ENCODE measurements at places on chromosomes 3 and 15.
A peak's percentile ranks its signal among the peaks of the same experiment; 100 is the strongest.

- no peak for DNase-seq
Observed at GRCh38 chr3:151009981-151010380, 37.5 kb upstream of the CLRN1 start.

DNA sequence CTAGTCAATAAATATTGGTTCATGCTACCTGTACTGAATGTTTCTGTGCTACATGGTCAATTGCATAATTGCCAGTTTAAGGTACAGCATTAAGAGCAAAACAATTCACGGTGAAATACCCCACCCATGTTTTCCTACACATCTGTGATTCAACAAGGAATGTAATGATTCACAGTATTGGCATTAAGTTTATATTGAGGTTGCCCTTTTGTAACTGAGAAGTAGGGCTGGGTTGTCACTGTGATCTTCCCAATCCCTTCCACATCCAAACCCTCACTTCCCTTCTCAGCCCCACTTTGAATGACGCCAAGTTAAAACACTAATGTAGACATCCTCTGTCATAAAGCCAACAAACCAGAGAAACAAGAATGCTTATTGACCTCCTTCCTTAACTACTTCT is 112.0 kb upstream of the TJP1 start:
- peak; percentile 93 for DNase-seq

- DNase-seq, result no peak
Observed at GRCh38 chr15:49300856-49301255, 122.2 kb upstream of the FGF7 start.

DNA sequence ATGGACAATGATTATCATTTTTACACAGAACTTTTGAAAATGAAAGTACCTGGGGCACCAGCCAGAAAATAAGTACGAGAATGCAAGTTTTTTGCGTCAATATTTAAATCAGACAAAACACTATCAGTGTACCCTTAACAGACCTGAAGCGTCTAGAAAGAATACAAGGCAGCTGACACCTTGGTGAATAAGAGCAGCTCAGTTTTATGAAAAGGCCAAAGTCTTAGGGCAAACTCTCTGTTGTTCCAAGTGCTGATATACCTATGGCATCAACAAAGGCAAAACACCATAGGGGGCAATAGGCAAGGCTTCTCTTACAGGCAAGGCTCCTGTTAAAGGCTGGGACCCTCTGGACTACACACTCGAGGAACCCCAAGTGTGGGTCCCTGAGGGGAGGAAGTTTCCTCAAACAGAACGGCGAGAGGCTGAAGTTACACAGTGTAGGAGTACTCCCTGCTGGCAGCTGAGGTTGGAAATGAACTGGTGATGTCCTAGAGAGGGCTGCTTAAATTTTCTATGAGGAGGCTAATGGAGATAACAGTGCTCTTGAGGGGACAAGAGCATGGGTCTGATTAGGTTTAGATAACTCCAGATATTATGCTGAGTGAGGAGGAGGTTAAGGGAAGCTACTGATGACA is 291.0 kb downstream of the TIGIT start:
- DNase-seq, result no peak

DNA sequence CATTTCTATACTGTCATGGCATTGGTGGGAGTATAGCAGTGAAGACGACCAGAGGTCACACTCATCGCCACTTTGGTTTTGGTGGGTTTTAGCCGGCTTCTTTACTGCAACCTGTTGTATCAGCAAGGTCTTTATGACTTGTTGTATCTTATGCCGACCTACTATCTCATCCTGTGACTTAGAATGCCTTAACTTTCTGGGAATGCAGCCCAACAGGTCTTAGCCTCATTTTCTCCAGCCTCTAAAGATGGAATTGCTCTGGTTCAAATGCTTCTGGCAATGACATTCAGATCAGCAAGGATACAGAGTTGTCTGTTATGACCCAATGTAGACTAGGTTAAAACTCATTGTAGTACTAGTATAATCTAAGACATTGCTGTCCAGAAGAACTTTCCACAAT is 54.9 kb upstream of the LRTM1 start:
- no peak for DNase-seq

All from skeletal muscle cell (primary cell).